ENCODE measurements at places on chromosomes 11 and 22. TPM values are rescaled to one million over a fixed set of nuclear protein-coding genes. Genes with fewer than 3 reads are reported as not detected.
A peak's percentile ranks its signal among the peaks of the same experiment; 100 is the strongest.

The GAS2L1 gene
- total RNA-seq = 1.4 TPM

The MMP11 gene
- 0.64 TPM for total RNA-seq

The PHLDA2 gene
- total RNA-seq = 2.5 TPM

The KRTAP5-6 gene
- total RNA-seq = not detected

The BTG4 gene
- 0.62 TPM for total RNA-seq

The CRYAB gene
- not detected for total RNA-seq

The ARHGAP20 gene
- total RNA-seq = 0.08 TPM

The DDIAS gene
- total RNA-seq = 28.8 TPM

DNA sequence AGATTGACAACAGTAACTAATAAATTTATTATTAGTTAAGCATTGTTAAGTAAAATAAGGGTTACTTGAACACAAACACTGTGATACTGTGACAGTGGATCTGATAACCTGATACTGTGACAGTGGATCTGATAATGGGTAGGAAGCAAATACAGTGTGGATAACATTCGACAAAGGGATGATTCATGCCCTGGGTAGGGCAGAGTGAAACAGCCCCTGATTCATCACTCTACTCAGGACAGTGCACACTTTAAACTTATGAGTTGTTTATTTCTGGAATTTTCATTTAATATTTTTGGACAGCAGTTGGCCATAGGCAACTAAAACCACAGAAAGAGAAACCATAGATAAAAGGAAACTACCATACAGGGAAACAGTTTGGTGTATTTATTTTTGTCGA is 60.8 kb upstream of the CTSC start:
- H3K4me1 ChIP-seq = peaks cover 5% of the 10 kb centered on the region

- no peaks in the 10 kb centered on the region for H3K4me1 ChIP-seq
- H3K4me3 ChIP-seq = no peak overlapping the region
- no peaks in the 10 kb centered on the region for H3K36me3 ChIP-seq
These were observed 30.0 kb upstream of the SMCO4 start for GRCh38 chr11:93573184-93573583.

DNA sequence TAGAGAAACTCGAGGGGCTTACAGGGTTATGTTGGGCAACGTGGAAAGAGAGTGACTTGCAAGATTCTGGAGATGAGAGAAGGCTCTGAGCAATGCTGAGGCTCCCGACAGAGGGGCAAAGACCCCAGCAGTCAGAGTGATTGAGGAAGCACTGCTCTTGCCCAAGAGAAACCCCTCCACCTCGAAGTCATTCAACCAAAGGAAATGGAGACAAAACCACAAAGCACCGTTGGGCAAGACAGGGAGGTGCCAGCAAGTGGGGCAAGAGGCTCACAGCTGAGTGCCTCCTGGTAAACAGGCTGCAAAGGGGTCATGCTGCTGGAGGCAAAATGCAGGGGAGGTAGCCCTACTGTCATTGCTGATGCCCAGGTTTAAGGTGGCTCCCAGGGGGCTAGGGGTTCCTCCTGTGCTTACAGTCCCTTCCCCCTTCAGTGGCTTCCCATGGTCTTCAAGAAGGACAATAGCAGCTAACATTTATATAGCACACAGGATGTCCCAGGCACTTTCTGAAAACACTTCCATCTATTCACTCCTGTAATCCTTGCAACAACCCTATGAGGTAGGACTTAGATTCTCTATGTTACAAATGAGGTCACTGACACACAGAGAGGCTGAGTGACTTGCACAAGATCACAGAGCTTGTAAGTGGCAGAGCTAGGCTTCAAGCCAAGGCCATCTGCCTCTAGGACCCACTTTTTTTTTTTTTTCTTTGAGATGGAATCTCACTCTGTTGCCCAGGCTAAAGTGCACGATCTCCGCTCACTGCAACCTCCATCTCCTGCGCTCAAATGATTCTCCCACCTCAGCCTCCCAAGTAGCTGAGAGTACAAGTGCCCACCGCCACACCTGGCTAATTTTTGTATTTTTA is 18.1 kb upstream of the MYH9 start:
- H3K4me1 ChIP-seq = peaks cover 41% of the 10 kb centered on the region
- H3K36me3 ChIP-seq = no peaks in the 10 kb centered on the region
- no peak overlapping the region for H3K4me3 ChIP-seq
- H3K27me3 ChIP-seq = no peaks in the 10 kb centered on the region

DNA sequence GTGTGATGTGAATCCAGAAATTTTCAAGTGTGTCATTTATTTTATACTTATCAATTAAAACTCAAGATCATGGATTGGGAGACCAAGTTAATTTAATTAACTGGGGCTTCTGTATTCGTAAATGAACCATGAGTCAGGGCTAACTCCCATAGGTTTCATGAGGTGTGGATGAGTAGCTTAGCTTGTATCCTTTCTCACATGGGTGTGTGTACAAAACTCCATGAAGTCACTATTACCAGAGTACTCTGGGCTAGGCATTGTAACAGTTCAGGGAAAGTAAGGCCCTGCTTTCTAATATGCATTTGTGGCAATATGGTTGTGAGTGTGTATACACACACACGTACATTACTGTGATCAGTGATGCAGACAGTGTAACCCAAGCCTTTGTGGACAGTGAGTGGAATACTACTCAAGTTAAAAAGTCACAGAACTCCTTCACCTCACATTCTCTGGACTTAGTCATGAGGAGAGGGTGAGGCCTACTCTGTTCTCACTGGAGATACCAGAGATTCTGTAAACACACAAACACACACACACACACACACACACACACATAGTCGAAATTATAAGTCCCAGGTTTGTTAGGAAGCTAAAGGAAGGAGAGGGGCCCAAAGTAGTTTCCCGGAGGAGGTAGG is 3.5 kb downstream of the CNTF start:
- DNase-seq = no peak
- H3K36me3 ChIP-seq = peaks cover 31% of the 10 kb centered on the region
- peaks cover 14% of the 10 kb centered on the region for H3K4me1 ChIP-seq
- no peak overlapping the region for H3K27ac ChIP-seq

DNA sequence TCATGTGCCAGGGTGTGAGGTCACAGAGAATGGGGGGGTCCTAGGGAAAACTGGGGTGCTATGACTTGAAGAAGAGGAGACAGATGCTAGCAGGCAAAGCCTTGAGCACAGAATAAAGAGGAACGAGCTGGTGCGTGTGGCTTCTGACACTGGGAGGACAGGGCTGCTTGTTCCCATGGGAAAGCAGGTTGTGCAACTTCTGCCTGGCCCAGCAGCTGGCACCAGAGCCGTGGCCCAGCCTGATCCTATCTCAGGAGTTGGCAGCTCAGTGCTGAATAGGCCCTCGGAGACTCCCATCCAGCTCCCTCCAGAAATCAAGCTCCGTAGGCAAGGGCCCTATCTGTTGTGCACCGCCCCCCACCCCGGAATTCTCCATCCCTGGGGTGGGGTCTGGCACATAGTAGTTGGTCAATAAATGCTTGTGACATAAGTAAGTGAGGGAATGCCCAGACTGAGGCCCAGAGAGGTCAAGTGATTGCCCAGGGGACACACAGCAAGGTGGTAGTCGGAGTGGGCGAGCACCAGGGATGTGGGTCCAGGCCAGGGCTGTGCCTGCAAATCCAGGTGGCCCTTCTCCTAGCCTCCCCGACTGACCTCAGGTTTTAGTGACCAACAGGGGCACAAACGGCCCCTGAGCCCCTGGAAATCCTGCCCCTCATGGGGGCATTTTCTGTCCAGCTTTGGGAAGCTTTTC is 19.5 kb upstream of the FADD start:
- DNase-seq = no peak
- no peaks in the 10 kb centered on the region for H3K36me3 ChIP-seq
- H3K4me3 ChIP-seq = no peak overlapping the region
- no peak overlapping the region for H3K27ac ChIP-seq
- H3K27me3 ChIP-seq = no peaks in the 10 kb centered on the region

GRCh38 chr22:39097098-39098020 is at the start of gene APOBEC3H:
Gene APOBEC3H (plus strand): TSS chr22:39097244. CDS start chr22:39100279, 3,035 bp downstream.
- H3K4me1 ChIP-seq = peaks cover 69% of the 10 kb centered on the region
- peak within 1 kb of the TSS; percentile 86 for H3K27ac ChIP-seq
- H3K27me3 ChIP-seq = no peaks in the 10 kb centered on the region
- DNase-seq = peak; percentile 62
- H3K36me3 ChIP-seq = no peaks in the 10 kb centered on the region

DNA sequence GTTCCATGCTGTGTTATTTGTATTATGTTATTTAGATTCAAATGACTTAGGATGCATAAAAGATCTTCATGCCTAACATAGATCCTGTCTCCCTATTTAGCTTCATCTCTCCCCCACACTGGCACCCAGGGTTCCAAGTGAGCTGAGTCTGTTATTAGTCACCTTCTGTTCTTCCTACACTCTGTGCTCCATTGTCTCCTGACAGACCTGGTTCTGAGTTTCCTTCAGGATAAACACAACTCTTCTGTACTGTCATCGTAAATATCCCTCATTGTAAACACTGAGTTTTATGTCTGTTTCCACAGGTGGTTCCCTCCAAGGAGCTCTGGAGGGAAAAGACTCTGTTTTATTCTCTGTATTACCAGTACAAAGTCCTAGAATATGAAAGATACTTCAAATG is 8.7 kb downstream of the MMP26 start:
- H3K27ac ChIP-seq = no peak overlapping the region
- peaks cover 22% of the 10 kb centered on the region for H3K27me3 ChIP-seq
- no peak overlapping the region for H3K4me3 ChIP-seq

- no peak overlapping the region for H3K4me3 ChIP-seq
- no peaks in the 10 kb centered on the region for H3K27me3 ChIP-seq
- DNase-seq = no peak
- H3K36me3 ChIP-seq = no peaks in the 10 kb centered on the region
- no peaks in the 10 kb centered on the region for H3K4me1 ChIP-seq
- no peak overlapping the region for H3K27ac ChIP-seq
These were observed 289.5 kb downstream of the NTM start for GRCh38 chr11:131659931-131660330.

DNA sequence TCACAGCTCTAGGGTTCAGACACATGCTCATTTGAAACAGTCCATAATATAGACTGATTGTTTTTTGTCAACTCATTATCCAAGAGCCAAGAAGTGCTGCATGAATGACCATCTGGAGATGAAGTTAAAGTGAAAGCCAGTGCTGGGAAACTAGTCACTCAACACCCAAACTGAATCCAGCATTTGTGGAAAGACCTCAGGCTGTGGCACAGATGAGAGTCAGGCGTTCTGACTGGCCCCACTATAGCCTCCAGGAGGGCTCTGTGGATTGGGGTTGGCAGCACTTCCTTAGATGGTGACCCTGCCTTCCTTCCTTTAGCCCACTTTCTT is 2.1 kb downstream of the FEZ1 start:
- no peak for DNase-seq
- peaks cover 58% of the 10 kb centered on the region for H3K27me3 ChIP-seq
- H3K36me3 ChIP-seq = no peaks in the 10 kb centered on the region
- H3K4me1 ChIP-seq = peaks cover 20% of the 10 kb centered on the region

DNA sequence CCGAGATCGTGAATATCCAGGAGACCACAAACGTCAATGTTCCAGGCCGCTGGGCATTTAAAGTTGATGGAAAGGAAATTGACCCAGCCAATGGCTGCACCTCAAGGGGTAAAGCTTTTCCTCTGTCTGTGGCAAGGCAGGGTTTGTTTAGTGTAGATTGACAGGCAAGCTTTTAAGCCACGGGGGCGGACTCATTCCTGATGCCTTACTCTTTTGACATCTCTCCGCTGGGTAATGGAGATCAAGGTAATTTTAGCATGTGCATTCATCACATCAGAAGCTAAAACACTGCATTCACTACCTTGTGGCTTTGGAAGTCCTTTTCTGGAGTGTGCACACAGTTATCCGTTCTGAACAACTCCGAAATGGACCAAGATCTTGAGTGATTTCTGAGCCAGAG is 12.6 kb downstream of the TECTA start:
- H3K4me1 ChIP-seq = peaks cover 3% of the 10 kb centered on the region
- no peak for DNase-seq
- no peak overlapping the region for H3K4me3 ChIP-seq
- H3K36me3 ChIP-seq = no peaks in the 10 kb centered on the region

DNA sequence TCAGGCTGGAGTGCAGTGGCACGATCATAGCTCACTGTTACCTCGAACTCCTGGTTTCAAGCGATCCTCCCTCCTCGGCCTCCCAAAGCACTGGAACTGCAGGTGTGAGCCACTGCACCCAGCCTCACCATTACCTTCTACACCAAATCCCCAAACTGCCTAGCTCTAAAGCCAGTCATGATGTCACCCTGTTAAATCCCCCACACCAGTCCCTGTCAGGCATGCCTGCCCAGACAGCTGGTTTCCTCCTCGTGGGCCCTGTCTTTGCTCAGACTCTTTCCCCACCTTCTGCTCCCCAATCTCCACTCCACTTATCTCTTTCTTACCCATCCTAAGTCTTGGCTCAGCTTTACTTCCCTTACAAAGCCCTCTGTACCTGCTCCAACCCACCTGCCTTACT is 12.5 kb upstream of the EXPH5 start:
- no peaks in the 10 kb centered on the region for H3K4me1 ChIP-seq
- H3K4me3 ChIP-seq = no peak overlapping the region
- H3K27ac ChIP-seq = no peak overlapping the region
- peaks cover 12% of the 10 kb centered on the region for H3K27me3 ChIP-seq
- no peak for DNase-seq

Data from activated naive CD8-positive, alpha-beta T cell treated with anti-CD3 and anti-CD28 coated beads for 36 hours (primary cell).